ENCODE measurements at places on chromosomes 13 and 19.

- DNase-seq: no peak
These were observed 42.0 kb downstream of the ZNF486 start for GRCh38 chr19:20209051-20209450.

DNA sequence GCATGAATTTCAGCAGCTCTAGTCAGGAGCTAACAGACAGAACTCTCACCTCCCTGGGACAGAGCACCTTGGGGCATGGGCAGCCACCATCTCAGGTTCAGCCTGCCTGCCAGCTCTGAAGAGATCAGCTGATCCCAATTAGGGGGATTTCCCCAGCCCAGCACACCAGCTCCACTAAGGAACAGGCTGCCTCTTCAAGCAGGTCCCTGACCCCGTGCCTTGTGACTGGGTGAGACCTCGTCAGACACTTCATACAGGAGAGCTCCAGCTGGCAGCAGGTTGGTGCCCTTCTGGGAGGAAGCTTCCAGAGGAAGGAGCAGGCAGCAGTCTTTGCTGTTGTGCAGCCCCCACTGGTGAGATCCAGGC is 84.5 kb upstream of the UFM1 start:
- DNase-seq: no peak

- DNase-seq: no peak
These were observed 91.4 kb upstream of the IRS2 start for GRCh38 chr13:109877809-109878208.

DNA sequence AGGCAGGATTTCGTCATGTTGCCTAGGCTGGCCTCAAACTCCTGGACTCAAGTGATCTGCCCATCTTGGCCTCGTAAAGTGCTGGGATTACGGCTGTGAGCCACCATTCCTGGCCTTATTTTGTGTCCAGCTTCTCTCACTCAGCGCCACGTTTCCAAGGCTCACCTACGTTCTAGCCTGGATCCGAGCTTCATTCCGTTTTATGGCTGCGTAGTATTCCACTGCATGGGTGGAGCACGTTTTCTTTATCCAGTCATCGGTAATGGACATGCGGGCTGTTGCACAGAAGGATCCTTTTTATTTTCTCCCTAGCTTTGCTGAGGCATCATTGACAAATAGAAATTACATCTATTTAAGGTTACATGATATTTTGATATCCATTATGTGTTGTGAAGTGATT is 16.6 kb downstream of the ADGRL1 start:
- DNase-seq: no peak

DNA sequence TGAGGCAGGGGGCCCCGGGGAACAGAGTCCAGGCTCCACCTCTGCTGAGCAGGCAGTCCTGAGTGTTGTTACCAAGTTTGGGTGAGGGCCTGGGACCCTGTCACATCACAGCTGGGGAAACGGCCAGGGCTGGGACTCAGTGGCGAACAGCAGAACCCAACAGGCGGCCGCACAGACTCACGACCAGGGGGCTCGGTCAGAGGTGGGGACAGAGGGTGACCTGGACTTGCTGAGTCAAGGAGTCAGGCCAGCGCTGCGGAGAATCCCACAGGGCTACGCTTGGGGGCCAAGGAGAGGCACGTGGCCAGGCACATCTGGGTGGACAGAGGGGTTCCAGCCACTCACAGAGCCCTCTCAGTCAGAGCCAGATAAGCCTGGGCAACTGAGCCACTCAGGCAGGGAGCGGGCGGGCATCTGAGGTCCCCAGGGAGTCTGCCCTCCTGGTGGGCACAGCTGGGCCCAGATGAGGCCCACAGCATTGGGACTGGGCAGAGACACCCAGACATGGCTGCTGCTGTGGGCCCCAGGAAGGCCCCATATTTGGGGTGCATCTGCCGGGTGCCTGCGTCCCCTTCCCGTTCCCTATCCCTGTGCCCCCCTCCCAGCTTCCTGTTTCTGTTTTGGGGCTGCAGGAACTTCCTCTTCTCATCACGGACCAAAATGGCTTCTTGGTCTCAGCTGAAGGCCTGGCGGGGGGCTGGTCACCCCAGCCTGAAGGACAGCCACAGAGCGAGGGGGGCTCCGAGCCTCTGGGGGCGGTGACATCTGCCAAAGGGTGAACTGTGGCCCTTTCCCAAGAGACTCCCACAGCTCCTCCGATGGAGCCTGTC is 34.0 kb downstream of the CEBPA start:
- DNase-seq: no peak

DNA sequence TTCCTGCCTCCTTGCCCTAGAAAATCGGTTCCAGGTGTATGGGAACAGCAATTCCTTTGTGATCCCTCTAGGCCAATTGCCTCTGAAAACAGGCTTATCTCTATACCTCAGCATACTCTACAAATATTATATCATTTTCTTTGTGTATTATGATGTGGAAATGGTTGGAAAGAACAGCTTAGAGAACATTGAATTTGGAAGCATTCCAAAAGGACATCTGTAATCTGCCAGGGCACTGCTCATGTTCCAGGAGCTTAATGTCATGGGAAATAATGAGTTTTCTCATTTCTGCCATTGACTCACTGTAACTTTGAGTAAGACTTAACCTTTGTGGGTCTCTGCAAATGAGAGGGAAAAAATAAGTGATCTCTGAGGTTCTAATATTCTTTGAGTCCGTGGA is 147.3 kb downstream of the UFM1 start:
- DNase-seq: no peak

GRCh38 chr19:40801426-40802299 is 2.7 kb downstream of the EGLN2 start:
- DNase-seq: no peak

DNA sequence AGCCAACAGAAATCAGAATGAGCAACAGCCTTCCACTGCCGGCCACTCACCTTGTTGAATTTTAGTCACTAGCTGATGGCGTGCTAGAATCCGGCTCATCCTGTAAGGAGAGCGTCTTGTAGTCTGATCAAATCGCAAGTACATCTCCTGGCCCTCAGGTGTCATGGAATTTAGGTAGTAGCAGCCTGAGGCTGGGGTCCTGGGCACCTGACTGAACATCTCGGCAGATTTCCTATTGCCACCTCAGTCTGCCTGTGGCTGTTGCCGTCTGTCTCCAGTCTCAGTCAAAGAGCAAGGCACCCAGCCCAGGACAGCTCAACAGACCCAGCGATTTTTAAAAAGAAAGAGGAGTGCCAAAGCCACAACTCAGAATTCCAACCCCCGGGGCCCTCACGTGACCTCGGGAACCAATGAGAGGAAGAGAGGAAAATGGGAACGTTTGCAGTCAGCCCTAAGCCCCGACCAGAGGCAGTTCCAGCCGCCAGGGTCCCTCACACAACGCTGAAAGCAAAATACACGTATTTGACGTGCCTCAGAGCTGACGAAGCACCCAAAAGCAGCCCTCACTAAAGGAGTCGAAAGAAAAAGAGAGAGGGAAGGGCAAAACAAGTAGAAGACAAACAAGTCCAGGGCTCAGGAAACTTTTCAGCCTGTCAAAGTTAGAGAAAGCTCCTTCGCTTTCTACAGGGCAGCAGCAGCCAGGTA is at the start of gene STARD13:
TSS of gene STARD13 (minus strand) at position 336 of the 705 bp plus-strand sequence. CDS start at position 219, 117 bp downstream.
- peak; percentile 98 for DNase-seq
